Suppressor macrophage treated with lipopolysaccharide for 1 hour (primary cell): ENCODE measurements at places on chromosomes 4 and X.

DNA sequence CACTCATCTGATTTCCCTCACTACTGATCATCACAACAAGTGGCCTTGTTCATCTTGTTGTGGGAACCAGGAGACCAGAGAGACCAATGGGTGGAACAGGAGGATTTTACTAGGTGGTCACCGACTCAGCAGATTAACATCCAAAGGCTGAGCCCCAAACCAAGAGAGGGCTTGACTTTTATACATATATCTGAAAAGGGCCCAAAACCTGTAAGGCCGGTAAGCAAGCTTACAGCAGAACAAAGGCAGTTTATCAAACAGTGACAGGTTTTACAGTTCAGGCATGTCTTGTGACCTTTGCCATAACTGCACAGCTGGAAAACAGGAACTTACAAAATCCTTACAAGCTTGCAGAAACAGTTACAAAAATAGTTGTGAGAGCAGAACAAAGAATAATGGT, 195.9 kb downstream of the OR13H1 start:
- no peak for DNase-seq

- DNase-seq = peak; percentile 84
These were observed 719 bp downstream of the USO1 start for GRCh38 chr4:75724867-75725724.

DNA sequence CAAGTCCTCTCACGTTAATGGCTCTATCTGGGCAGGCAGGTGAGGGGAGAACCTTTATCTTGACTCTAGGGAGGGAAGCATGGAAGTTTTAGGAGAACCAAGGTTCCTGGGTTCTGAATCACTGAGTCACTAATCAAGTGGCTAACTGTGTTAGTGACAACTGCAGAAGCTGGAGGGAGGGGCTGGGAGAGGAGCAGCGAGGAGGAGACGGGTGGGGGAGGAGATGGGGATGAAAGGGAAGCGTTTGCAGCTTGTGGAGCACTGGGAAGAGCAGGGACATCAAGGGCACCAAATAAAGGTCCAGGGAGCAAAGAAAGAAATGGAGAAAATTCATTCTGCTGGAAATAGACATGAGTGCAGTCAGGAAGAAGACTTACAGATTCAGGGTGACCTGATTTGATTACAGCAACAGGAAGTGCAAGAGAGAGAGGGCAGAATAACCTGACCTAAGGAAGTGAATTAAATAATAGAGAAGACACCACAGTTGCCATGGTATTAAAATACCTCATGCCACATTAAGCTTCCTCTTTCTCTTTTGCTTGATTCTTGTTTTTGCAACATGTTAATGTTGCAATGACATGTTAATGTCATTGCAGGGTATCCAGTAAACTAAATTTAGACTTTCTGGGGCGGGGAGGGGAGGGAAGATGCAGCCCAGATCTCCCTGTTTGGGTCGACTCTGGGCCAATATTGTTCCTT, 4.5 kb upstream of the SETD7 start:
- DNase-seq = peak; percentile 75

GRCh38 chr4:25710637-25711036, 55.0 kb downstream of the SLC34A2 start:
- no peak for DNase-seq

DNA sequence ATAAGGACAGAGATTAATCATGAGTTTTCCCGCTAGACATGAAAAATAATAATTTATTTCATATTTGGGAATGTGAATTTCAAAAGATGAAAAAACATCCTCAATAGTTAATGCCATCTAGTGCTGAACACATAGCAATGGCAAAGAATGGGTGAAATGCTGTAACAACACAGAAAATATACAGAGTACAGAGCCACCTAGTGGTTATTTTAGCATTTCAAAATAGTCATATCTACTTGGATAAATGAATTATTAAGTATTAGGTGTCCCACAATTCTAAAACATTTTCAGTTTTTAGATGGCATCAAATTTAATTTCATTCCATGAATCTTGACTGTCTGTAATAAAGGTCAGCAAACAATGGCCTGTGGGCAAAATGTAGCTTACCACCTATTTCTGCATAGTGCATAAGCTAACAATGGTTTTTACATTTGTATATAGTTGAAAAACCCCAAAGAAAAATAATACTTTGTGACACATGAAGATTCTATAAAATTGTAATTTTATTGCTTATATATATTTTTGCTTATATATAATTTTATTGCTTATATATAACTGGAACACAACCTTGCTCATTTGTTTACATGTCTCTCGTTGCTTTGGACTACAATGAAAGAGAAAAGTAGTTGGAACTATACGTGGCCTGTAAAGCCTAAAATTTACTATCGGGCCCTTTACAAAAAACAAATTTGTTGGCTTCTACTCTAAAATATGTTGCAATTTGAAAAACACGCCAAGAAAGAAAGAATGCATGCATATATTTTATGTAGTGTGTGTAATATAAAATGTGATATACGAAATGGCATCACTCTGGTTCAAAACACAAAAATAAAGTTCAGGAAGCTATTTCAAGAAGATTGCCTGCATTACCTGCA, 99.1 kb upstream of the FAM47C start:
- DNase-seq = peak; percentile 6

- no peak for DNase-seq
These were observed 2.1 kb upstream of the DIAPH2 start for GRCh38 chrX:96682516-96682915.

DNA sequence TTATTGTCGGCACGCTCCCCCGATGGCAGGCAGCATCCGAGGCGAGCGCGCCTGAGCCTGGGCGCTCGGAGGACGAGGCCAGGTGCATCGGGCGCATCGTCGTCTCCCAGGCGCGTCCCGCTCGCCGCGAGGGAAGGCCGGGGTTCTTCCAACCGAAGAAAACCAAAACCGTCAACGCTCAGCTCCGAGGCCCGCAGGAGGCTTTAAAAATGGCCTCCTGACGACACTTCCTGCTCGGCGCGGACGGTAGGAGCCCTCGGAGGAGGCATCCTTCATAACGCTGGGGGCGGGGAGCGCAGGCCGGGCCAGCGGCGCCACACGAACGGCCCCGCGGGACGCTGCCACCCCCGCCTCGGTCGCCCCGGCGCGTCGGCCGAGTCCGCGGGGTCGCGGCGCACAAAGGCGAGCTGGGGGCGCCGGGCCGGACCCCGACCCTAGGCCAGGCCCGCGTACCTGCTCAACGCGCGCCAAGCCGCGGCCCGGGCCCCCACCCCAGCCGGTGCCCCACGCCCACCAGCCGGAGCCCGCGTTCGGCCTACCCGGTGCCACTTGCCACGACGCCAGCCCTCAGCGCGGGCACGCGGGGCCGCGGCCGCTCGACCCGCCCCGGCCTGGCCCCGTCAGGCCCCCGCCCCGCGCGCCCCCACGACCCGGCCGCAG, 501 bp downstream of the ZNF518B start:
- peak; percentile 77 for DNase-seq

DNA sequence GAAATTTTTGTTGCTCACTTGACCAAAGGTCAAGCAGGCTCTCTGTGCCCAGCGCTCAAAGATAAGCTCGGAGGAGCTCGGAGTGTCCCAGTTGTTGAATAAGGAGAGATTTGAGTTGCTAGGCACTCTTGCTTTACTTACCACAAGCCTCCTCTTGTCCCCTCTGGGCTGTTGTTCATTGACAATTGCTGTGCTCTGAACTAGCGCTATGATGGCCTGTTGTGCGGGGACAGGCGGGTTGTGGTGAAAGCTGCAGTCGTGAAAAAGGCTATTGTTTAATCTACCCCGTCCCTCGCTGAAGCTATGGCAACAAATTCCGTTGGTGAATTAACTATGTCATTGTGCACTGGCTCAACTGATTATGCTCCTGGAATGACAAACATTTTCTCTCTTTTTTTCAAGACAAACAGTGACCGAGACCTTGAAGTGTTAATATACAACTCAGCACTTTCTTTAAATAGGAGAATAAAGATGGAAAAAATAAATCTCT, 21.0 kb upstream of the POLA1 start:
- DNase-seq = no peak

DNA sequence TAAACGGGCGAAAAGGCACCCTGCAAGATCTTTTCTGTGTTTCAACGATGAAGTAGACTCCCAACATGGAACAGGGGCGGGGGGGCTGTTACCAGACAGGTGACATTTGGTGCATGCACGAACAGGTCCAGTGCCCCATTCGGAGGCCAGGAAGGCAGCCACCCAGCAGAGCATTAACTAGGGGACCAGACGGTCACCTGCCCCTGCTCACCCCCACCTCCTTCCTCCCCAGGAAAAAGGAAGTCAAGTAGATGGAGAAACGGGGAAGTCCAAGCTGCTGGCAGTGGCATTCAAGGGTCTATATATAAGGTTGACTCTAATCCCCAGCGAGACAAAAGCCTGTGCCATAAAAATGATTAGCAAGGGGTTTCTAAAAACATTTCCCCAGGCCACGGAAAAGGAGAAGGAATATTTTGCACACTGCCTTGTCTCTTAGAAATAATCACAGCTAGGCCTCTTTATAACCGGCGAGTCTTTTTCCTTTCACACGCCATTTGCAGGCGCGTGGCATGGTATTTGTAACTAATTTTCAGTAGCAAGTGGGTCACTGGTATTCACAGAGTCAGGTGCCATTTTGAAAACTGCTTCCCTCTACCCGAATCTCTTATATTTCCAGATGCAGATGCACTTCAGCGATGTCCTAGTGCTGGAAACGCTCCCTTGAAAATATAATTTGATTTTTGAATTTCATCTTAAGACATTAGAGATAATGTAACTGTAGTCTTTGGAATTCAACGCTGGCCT, 1.2 kb upstream of the TMSB4X start:
- DNase-seq = peak; percentile 84

DNA sequence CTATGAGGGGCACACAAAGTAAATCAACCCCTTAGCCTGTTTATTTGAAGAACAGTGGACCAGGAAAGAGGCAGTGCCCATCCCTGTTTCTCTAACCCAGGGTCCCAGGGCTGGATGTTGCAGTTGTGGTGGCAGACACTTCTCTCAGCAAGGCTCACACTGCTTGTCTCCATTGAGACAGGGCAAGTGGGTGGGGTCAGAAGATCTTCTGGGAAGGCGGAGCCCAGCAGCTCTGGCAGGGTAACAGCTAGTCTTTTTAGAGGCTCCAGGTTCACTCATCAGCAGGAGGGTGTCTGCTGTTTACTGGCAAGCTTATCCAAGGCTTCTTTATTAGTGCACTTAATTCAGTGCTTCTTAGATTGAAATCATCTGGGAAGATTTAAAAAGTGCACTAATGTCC, 659.8 kb upstream of the DIPK2B start:
- DNase-seq = no peak

GRCh38 chr4:76782837-76783236, 115.1 kb downstream of the SOWAHB start:
- DNase-seq = no peak

DNA sequence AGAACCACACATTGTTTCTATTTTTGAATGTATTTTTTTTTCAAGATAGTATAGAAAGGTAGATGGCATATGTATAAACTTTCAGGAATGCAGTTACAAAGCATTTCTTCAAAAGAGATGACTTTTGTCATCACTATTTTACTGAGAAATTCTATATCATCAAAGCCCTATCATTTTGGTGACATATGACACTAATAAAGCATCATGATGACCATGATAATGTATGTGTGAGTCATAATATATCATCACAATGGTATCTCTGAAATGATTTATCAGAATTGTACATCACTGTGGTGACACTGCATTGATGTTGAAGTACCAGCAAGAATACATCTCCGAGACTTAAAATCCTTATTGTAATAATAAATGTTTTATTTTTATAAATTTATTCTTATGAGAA, 1740.8 kb downstream of the PCDH7 start:
- DNase-seq = no peak

GRCh38 chr4:39330353-39330752, 35.8 kb downstream of the RFC1 start:
- no peak for DNase-seq

DNA sequence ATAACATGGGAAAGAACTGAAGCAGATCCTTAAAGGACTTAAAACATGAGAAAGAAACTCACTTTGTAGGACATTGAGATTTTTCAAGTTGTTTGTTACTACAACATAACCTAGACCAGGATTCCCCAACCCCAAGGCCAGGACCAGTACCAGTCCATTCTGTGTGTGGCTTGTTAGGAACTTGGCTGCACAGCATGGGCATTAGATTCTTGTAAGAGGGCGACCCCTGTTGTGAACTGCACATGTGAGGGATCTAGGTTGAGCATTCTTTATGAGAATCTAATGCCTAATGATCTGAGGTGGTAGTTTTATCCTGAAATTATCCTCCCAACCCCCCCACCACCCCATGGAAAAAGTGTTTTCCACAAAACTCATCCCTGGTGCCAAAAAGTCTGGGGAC, 566.1 kb downstream of the KCTD8 start:
- no peak for DNase-seq

DNA sequence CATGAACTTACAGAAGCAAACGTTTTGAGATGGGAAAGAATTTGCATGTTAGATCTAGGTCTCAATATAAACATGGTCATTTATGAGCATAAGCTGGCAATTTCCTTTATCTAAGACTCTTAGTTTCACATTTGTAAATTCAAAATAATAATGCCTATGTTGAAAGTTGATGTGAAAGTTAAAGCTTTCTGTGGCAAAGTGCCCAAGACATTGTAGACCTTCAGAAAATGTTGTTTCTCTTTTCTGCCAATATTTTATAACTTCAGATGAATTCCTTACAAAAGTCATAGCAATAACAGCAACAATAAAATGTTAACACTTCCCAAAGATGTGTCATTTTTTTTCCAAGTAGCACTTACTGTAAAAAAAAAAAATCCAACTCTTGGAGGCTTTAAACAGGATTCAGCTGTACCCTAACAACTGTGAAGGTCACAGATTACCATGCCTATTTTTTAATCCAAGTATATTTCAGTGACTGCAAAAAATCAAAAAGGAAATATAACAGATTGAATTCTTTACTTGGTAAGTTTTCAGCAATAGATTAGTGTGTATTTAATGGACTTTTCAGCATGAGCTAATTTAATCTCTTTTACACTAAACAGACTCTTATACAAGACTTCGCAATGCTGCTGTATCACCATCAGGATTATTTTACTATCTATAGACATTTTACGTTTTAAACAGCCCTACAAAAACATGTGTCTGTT, 206.5 kb upstream of the PDE5A start:
- no peak for DNase-seq

DNA sequence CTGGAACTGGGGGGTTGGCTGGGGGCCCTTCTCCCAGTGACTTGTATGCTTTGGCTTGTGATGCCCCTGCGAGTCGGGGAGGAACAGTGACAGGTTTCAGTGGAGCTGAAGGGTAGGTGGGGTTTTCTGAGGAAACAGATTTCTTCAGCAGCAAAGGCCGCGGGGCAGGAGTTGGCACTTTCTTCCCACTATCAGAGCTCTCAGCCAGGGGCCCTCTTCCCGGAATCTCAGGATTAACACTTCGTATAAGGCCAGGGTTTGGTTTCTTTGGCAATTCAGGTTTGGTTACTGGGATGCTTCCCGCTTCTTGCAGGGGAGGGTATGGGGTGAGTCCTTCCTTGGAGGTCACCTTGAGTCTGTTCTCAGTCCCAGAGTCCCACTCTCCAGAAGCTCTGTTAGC, 75.4 kb downstream of the RPS3A start:
- no peak for DNase-seq

- DNase-seq = no peak
These were observed 68.2 kb downstream of the AGTR2 start for GRCh38 chrX:116238567-116239255.

DNA sequence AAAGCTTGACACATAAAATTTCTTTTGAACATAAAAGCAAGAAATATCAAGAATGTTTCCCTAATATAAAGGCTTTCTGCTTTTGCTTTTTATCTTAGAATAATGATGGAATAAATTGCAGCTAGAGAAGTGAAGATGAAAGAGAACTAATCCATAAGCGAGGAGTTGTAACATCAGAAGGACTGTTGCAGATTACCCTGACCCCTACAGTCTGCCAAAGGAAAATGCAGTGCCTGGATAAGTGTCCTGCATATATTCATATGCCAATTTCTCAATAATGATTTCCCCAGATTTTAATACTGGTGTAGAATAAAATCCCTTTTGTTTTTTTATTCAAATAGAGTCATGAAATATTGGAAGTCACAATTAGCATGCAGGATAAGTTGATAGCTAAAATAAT, 115.9 kb downstream of the MAGEC2 start:
- DNase-seq = no peak
